ENCODE measurements at places on chromosomes 1 and 21.
A peak's percentile ranks its signal among the peaks of the same experiment; 100 is the strongest.

GRCh38 chr1:209512821-209513220 lies 70.7 kb upstream of the CAMK1G start:
- no peak for DNase-seq

DNA sequence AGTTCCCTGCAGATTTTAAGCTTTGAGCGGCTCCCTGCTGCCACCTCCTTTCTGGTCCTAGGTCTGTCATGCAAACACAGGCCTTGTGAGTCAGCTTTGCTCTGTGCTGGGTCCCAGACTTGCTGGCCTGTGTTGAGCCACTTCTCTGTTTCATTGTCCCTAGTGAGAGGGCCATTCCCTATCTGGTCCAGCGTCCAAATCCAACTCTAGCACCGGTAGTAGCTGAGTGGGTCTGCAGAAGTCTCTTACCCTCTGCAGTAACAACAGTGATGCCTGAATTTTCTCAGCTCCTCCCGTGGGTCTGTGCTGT lies 5.8 kb downstream of the TTC22 start:
- DNase-seq, result no peak

GRCh38 chr1:29875557-29876028 lies 639.3 kb downstream of the PTPRU start:
- DNase-seq, result no peak

- DNase-seq, result no peak
Observed at GRCh38 chr1:91026777-91027176, 4.9 kb upstream of the ZNF644 start.

DNA sequence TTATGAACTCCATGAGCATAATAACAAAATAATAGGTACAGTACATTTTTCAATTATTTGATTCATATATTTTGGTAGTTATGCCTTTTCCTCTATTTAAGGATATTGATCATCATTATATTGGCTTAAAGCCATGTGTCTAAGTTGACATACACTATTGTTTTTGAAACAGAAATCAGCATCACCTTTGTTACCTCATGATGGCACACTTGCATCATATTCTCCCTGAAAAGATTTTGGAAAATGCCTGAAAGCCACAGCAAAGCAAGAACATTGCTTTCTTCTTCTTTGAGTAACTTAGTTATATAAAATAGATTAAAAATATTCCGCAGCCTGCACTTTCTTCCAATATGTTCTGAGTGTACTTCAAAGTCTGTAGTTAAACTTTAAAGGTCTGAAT lies 33.3 kb downstream of the TMPRSS15 start:
- no peak for DNase-seq

GRCh38 chr1:201371792-201372191 lies 5.7 kb downstream of the TNNT2 start:
- no peak for DNase-seq

GRCh38 chr1:240337781-240338180 lies 246.1 kb downstream of the FMN2 start:
- DNase-seq, result no peak

DNA sequence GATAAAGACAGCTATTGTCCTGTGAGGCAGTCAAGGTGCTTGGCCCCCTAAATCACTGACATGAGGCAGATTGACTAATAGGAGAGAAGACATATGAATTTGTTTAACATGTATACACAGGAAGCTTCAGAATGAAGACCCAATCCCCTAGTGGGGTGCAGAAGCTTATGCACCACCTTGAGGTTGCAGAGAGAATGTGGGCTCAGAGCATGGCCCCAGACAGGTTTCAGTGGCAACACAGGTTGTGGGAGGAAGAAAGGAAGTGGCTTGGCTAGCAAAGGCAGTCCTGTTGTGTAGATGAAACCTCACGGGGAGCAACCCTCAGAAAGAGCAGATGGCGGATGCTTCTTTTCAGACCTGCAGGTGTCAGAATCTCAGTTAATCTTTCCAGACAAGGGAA lies 37.0 kb upstream of the PARP1 start:
- peak; percentile 77 for DNase-seq

DNA sequence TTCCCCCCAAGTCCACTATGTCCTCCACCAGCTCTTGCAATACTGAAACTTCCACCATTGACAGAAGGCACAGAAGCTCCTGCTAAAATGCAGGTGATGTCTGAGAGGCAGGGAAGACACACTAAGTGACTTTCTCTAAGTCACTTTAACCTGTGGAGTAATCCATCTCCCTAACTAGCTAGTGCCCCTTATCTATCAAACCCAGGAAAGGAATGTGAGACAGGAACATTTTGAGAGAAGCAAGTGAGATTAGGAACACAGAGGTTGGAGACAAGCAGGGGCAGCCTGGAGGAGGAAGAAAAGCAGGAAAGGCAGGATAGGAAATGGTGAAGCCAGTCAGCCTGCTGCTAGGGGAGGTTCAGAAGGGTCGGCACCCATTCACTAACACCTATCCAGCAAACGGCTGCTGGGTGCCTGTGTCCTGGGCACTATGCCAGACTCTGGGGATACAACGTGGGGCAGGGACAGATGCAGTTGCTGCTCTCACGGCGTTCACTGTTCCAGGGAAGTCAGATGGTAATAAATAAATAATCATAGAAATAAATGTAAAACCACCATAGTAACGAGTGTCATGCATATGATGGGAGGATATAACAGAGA lies 7.0 kb downstream of the GPA33 start:
- no peak for DNase-seq

DNA sequence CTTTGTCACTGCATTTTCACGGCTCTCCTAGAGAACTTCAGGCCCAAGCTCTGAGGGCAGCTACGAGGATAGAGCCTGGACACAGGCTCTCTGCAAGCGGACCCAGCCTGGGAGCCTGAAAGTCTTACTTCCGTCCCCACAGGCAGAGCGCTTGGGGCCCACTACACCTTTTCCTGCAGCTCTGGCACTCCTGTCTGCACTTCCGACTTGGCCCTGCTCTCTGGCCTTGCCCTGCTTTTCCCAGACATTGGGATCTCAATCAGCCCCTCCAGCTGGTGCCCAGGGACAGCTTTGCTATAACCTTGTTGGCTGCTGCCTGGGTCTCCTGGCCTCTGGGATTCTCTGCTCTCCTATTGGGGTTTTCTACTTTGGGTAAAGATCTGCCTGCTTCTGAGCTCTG lies 27.6 kb downstream of the WNT4 start:
- DNase-seq, result no peak

GRCh38 chr1:231931846-231932454 lies 305.4 kb downstream of the DISC1 start:
- peak; percentile 22 for DNase-seq

GRCh38 chr1:172820475-172821158 lies 161.7 kb downstream of the FASLG start:
- no peak for DNase-seq

DNA sequence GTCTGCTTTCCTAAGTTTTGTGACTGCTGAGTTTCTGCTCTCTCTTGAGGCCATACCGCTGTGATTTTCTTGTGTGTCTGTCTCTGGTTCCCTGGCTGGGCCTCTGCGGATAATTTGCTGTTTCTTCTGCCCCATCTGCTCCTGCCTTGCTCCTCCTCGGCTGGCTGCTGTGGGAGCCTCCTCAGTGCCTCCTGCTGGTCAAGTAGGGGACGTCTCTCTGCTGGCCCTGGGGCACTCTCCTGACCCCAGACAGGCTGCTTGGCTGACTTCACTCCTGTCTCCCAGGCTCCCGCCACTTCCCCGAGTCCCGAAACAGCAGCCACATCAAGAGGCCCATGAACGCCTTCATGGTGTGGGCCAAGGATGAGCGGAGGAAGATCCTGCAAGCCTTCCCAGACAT lies 28.5 kb downstream of the ETNK2 start:
- no peak for DNase-seq

GRCh38 chr1:61238359-61238665 lies 156.0 kb downstream of the NFIA start:
- no peak for DNase-seq

GRCh38 chr1:231549733-231550447 lies 21.4 kb downstream of the TSNAX start:
- DNase-seq, result no peak

DNA sequence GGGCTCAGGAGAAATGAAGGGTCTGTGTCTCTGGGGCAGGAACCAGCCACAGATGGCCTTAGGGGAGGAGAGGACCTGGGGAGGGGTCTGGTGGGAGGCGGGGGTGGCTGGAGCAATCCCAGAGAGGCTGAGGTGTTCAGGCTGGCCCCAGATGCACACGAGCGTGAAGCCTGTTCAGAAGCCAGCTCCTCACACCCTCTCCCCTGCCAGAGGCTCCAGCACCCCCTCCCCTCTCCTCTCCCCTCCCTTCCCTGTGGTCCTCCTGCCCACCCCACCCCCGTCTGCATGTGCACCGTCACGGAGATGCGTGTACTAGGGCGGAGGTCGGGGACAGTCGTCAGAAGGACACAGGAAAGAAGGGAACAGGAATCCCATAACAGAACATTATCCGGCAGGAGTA lies 115.0 kb upstream of the COL6A1 start:
- no peak for DNase-seq

- DNase-seq, result no peak
Observed at GRCh38 chr1:81574408-81574807, 226.3 kb upstream of the ADGRL2 start.

DNA sequence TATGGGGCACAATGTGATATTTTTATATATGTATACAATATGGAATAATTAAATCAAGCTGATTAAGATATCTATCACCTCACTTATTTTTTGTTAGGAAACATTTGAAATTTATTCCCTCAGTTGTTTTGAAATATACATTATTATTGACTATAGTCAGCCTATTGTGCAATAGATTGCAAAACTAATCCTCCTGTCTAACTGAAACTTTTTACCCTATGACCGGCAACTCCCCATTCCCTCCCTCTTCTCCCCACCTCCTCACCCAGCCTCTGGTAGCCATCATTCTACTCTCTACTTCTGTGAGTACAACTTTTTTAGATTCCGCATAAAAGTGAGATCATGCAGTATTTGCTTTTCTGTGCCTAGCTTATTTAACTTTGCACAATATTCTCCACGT lies 117.7 kb upstream of the SGIP1 start:
- no peak for DNase-seq

DNA sequence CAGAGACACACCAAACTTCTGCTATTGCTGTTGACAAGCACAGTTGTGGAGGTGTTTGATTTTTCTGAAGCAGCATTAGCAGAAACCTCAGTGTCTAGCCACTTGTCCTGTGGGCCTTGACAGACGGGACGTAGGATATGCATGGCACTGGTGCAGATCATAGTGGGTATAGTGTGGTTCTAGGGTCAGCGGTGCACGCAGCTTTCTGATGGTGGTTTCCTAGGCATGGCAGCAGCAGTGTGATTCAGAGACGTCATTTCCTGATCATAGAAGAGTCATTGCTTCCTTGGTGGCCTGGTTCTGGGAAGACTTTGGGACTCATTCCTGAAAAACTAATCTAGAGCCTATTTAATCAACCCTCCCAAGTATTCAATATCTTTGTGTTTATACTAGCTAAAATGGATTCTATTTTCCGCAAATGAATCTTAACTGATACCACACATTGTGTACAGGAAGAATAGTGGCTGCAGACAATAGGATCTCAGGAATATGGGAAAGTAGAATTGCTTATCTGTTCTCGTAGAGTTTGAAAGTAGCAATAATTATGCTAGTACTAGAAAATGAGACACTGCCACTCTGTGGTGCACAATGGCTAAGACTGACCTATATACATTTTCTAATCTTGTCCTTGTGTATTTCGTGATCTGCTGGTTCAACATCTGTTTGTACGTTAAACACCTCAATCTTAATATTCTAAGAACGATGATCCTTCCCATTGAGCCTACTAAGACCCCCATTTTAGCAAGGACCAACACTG lies 2.8 kb upstream of the USP1 start:
- DNase-seq, result no peak

GRCh38 chr1:182069028-182069466 lies 7.5 kb upstream of the ZNF648 start:
- peak; percentile 67 for DNase-seq

- no peak for DNase-seq
Observed at GRCh38 chr1:4853904-4854303, 199.5 kb downstream of the AJAP1 start.

- DNase-seq, result peak; percentile 70
Observed at GRCh38 chr21:36203603-36203889, 46.9 kb downstream of the DOP1B start.

DNA sequence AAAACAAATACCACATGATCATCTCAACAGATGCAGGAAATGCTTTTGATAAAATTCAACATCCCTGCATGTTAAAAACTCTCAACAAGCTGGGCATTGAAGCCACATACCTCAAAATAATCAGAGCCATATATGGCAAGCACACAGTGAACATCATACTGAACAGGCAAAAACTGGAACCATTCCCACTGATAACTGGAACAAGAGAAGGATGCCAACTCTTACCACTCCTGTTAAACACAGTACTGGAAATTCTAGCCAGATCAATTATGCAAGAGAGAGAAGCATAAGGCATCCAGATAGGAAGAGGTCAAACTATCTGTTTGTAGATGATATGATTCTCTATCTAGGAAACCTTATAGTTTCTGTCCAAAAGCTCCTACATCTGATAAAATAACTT lies 91.6 kb downstream of the DNAH14 start:
- DNase-seq, result no peak

DNA sequence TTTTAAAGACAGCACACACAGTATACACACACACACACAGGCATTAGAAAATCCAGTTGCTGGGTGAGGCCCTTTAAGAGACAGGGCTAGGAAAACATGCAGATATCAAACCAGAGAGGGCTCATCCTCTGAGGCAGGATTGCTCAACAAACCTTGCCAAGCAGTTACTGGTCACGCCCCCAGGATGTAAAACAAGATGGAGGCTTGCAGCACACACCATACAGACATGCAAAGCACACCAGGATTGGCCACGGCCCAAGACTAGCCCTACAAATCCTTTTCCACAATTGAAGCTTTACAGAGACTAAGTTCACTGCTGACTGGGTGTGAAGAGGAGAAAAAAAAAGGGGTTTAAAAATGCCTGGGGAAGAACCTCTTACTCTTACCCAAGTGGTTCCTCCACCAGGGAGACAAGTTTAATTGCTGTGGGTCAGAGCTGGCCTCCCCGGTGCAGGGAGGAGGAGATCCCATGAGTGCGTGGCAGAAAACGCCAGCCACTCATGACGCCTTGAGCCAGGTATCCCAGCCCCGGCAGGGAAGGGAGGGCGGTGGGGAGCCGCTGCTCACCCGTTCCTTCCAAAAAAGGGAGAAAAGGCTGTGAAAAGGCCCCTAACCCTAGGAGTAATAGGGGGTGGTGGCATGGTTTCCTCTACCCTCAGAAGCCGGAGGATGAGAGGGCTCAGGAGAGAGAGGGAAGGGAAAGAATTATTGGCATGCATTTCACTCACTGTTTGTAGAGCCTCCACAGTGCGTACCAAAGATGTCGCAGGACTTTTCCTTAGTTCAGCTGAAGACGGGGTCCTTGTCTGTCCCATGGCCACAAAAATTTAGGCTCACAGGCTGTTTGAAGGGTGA lies 594.6 kb upstream of the ZP4 start:
- DNase-seq, result no peak

DNA sequence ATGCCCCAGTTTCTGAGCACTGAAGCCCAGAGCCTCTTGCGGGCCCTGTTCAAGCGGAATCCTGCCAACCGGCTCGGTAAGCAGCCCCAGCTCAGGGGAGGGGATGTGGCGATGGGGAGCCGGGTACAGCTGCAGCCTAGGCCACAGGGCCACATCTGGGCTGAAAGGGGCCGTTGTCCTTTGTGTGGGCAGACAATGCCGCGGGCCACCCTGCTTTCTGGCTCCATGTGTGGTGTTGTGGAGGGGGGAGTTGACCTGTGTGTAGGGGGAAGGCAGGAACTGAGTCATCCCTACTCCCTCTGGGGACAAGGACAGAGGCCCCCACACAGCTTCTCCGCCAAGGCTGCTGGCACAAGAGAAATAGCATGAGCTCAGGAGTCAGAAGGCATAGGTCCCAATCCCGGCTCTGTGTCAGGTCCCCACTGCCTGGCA lies 26.0 kb downstream of the RPS6KA1 start:
- no peak for DNase-seq

GRCh38 chr1:20601129-20601825 lies 12.4 kb downstream of the CDA start:
- no peak for DNase-seq

GRCh38 chr1:5481889-5482288 lies 510.3 kb downstream of the NPHP4 start:
- no peak for DNase-seq

Measured in GM10248 (cell line).